ENCODE measurements at places on chromosomes 4 and X. TPM values are rescaled to one million over a fixed set of nuclear protein-coding genes. Genes with fewer than 3 reads are reported as not detected.

DNA sequence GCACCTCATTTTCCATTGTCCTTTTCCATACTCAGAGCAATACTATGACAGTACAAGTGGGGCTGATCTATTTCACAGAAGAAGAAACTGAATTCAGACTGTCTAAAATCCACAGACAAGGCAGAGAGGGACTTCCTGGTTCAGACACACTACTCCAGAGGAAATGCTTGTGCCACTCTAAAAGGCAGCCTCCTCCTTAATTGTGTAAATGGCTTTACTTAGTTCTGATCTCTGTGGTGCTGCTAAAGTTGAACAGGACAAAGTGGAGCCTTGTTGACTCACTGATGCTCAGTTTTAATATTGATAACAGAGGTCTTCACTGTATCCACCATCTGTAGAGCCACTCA, 122.4 kb downstream of the KIT start:
- no peak for DNase-seq

DNA sequence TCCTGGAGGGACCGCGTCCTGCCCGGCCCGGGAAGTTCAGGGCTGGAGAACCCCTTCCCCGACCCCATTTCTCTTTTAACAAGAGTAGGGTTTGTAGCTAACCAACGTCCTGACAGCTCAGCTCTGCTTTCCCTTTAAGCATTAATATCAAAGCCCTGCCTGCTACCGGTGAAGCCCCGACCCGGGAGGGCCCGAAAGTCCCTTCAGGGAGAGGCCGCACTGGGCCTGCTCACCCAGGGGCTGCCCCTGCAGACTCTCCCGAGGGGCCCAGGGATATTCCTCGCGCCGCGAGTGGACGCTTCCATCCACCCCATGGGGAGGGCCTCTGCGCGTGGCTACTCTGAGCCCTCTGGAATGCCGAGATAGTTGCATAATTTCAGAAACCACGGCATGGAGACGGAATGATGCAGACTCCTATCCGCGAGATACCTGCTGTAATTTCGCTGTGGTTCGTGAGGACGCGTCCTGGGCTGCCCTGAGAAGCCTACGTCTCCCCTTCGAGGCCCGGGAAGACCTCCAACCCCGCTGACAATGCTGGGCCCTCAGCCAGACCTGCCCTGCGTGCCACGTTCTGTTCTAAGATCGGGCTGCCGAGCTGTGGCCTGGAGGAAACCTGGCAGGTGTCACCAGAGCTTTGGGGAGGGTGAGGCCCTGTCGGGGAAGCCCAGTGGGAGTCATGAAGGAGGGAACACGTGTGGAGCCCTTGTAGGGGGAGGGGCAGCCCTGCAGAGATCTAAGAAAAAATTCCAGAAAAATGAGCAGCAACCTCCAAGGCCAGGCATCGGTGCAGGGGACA, 999 bp upstream of the CTBP1 start:
- DNase-seq, result no peak

Gene NSD2
- 43.9 TPM for polyA plus RNA-seq

- no peak for DNase-seq
Measured at GRCh38 chr4:114146947-114147618, 167.6 kb upstream of the ARSJ start.

DNA sequence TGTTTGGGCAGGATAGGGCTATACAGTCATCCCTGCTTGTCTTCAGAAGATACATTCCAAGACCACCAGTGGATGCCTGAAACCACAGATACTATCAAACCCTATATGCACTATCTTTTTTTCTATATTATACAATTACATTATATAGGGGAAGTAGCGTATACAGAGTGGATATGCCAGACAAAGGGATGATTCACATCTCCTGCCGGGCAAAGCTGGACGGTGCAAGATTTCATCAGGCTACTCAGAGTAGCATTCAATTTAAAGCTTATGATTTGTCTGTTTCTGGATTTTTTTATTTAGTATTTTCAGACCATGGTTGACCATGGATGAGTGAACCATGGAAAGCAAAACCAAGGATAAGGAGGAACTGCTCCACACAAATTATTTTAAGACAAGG, 7.0 kb upstream of the AMTN start:
- no peak for DNase-seq

Gene BTC
- 2.4 TPM for polyA plus RNA-seq

DNA sequence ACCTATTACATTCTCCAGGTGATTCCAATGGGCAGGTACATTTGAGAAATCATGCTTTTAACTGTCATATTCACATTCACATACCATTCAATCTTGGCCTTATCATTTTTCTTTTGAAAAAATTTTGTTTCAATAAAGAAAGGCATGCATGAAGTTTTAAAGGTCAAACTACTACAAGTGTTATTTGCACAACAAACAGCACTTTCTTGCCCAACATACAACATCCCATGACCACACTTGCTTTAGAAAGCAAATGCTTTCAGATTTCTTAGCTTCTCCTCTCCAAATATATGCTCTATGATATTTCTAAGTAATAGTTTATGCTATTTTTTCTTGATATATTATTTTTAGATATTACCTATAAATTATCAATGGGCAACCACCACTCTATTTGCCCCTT, 58.2 kb downstream of the NLGN4X start:
- DNase-seq, result no peak

- DNase-seq, result no peak
Measured at GRCh38 chrX:138020941-138021340, 455.0 kb downstream of the ZIC3 start.

GRCh38 chrX:716136-716535, 85.5 kb downstream of the SHOX start:
- no peak for DNase-seq

GRCh38 chr4:138800421-138800820, 215.2 kb upstream of the NOCT start:
- no peak for DNase-seq

GRCh38 chr4:10761903-10762302, 77.3 kb upstream of the CLNK start:
- no peak for DNase-seq

DNA sequence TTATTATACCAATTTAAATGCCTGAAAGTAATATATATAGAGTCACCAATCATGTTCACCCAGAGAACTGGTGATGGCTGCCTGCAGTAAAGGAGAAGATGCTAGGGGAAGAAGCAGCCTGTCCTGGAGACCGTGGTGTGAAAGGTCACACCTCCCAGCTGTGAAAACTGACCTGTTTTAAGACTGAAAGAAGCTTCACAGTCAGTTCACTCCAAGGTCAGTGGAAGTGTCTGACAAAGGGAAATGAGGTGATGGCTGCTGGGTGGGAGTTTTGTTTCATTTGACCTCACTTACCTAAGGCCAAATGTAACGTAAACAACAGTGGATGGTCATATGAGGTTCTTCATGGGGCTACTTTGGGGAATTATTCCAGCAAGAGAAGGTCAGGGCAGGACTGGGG, 352.1 kb upstream of the GATB start:
- DNase-seq, result no peak

DNA sequence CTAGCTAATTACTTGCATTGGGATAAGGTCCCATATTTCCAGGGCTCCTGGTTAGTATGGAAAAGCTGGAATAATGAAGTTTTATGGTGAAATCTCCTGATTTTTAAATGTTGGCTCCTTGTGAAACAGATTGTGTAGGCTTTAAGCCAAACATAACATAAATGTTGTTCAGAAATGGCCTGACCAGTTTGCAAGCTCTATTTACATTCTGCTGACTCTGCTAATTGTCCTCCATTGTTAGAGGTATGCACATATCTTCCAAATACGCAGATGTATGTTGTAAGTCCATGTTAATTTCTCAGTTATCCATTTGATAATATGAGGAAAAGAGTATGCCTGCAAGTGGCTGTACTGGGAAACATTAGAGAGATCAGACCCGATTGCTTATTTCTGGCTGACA, 11.9 kb upstream of the WDR17 start:
- no peak for DNase-seq

GRCh38 chr4:124890522-124890921, 178.0 kb upstream of the ANKRD50 start:
- DNase-seq, result no peak

DNA sequence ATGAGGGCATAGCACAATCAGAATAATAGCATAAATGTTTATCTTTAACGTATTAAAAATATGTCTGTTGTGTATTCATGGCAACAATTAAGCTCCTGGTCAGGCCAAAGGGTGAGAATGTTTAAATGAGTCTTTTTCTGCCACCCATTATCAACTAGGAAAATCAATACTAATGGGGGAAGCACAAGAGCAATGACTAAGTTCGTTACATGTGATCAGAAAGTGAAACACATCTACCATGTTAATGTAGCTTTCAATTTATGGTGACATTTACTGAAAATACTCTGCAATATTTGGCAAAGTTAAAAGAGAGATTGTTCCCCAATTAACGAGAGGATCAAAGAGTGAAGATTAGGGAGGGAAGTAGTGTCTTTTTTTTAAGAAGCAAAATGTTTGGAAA, 143.7 kb downstream of the NAA11 start:
- no peak for DNase-seq

Gene BTK
- polyA plus RNA-seq, result 3.8 TPM

Gene RIPPLY1
- not detected for polyA plus RNA-seq

Data from hindlimb muscle (tissue), 1 donor.